ENCODE measurements at places on chromosomes 12 and 14.
A peak's percentile ranks its signal among the peaks of the same experiment; 100 is the strongest.

GRCh38 chr12:75345531-75345930 lies 11.1 kb downstream of the GLIPR1L1 start:
- DNase-seq, result no peak

DNA sequence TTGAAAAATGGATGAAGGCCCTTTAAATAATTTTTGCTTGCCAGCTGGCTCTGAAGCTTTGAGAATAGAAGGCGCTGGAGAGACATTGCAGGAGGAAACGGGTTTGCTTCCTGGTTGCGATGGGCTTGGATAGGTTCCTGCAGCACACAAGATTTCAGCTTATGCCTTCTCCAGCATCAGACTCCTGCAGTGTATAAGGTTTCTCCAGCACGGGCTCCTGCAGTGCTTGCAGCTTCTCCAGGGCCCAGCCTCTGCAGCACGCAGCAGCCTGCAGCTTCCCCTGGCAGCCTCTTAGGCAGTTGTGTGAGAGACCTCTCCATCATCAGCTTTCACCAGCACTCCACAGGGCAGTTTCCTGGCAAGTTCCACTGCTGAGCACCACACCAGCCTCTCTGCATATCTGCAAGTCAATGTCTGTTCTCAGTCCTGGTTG lies 78.7 kb upstream of the ZDHHC17 start:
- peak; percentile 52 for DNase-seq

DNA sequence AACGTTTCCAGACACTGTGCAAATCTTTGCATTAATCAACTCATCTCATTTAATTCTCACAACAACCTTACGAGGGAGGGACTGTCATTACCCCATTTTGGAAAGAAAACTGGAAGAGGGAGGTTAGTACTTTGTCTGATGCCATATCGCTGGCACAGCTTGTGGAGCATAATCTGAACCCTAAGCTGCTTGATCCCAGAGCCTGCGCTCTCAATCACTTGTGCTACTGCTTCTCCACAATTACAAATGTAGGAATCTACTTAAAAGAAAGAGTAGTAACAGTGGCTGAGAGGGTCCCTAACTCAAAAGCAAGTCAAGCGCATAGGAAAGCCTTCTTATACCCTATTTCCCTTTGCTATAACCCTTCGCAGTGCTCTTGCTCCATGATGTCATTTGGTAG lies 3.2 kb downstream of the EFS start:
- no peak for DNase-seq

DNA sequence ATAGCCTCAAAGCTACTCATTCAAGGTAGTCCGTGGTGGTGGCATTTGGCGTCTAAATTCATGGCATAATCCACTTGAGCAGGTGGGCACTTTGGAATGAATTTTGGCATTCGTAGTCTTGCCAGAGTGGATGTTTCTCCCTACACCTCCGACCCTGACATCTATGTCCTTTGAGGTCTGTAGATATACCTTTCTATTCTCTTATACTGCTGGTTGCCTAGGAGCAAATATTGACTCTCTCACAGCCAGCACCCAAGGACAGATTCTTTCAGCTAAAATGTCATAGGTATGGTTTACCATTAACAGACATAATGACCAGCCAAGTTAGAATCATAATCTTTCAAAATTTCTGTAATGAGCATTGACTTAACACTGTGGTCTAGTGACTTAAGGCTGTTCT lies 47.4 kb upstream of the FLRT2 start:
- DNase-seq, result no peak

DNA sequence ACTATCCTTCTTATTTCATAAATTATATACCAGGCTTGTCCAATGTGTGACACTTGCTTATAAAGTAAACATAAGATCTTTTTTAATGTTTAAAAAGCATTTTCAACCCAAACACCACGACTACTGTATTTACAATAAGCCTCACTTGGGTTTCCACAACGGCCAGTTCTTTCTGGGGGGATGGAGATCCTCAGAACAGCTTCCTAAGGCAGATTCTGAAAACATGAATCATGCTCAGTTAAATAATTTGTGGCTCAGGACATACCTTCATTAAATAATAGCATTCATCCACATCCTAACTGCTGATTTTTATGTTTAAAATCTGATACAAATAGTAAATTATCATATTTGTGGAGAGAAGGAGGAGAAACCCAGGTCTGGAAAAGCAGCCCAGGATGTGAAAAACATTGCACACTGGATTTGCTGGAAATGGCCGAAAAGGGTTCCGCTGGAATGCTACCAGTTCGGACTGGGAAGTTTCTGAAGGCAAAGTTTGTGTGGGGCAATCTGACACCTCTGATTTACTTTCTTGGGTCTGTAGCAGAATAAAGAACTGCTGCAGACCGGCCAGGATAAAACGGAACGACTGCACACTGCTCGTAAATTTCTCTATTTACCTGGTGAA lies 597 bp downstream of the GLT8D2 start:
- DNase-seq, result no peak

DNA sequence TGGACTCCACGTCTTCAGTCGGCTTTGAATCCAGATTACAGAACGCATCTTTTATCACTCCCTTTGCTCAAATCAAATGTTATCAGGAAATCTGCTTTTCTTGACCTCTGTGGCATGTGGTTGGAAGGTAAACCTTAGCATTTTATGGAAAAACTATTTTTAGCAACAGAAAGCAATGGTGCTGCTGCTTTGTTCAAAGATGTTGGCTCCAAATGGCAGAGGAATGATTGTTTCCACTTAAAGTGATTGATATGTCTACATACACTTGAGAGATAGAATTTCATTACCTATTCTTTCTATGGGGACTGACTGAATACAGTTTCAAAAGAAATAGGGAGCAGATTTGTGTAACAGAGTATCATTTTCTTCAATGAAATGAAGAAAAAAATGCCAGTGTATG lies 761.2 kb downstream of the NOVA1 start:
- DNase-seq, result no peak

GRCh38 chr14:68688872-68689371 lies 103.9 kb downstream of the ZFP36L1 start:
- no peak for DNase-seq

GRCh38 chr12:12592930-12593329 lies 18.7 kb upstream of the CREBL2 start:
- no peak for DNase-seq

GRCh38 chr14:103743691-103744090 lies 28.1 kb downstream of the ZFYVE21 start:
- DNase-seq, result no peak

DNA sequence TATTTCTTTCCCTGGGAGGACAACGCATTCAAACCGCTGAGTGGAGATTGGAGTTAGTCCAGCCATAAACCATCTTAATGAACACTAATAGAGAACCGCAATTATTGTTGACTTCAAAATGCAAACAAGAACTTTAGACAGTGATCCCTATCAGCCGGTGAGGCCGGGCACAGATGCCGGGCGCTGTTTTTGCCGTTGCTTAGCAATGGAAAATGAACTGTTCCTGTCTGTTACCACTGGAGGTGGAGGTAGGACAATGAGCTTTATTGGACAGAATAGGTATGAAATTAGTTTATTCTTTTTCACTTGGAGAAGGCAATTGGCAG lies 216.8 kb downstream of the TTC8 start:
- DNase-seq, result no peak

- no peak for DNase-seq
Measured at GRCh38 chr14:28161040-28161439, 605.5 kb upstream of the FOXG1 start.

- DNase-seq, result no peak
Measured at GRCh38 chr12:84982888-84983287, 53.2 kb downstream of the TSPAN19 start.

- no peak for DNase-seq
Measured at GRCh38 chr12:118103201-118103600, 610 bp downstream of the VSIG10 start.

DNA sequence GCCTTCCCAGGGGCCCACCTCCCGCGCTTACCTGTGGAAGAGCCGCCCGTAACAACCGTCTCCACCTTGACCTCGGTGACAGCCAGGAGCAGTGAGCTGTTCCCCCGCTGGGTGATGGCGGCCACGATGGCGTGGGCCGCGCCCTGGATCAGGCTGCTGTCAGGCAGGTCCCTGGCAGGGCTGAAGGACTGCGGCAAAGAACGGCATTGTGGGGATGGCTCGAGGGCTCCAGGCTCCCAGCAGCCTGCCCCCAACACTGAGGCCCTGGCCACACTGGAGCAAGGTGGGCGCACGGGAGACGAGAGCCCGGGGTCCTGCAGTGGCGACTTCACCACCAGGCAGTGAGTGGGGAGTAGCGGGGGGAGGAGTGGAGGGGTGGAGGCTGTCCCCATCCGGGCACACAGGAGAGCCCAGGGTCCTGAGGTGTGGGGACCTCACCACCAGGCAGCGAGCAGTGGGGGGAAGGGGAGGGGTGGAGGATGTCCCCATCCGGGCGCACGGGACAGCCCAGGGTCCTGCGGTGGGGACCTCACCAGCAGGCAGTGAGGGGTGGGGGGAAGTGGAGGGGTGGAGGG lies 25.0 kb downstream of the JAG2 start:
- DNase-seq, result no peak

GRCh38 chr12:49549735-49550692 lies 11.2 kb downstream of the KCNH3 start:
- no peak for DNase-seq

Measured in MG63 (cell line).